ENCODE measurements at places on chromosomes 11 and 22.
A peak's percentile ranks its signal among the peaks of the same experiment; 100 is the strongest.

- no peaks in the 10 kb centered on the region for H3K36me3 ChIP-seq
- H3K4me1 ChIP-seq: peaks cover 10% of the 10 kb centered on the region
- no peak overlapping the region for H3K4me3 ChIP-seq
- DNase-seq: no peak
Measured at GRCh38 chr22:44357296-44357965, 44.7 kb upstream of the SHISAL1 start.

GRCh38 chr11:64304032-64304315 lies 1.4 kb upstream of the ESRRA start:
- H3K4me3 ChIP-seq: peak overlapping the region; percentile 84
- peaks cover 22% of the 10 kb centered on the region for H3K4me1 ChIP-seq
- H3K36me3 ChIP-seq: peaks cover 2% of the 10 kb centered on the region
- no peak overlapping the region for H3K27ac ChIP-seq
- H3K27me3 ChIP-seq: peaks cover 34% of the 10 kb centered on the region

GRCh38 chr11:112267188-112267591 lies 6.5 kb upstream of the PLET1 start:
- H3K27ac ChIP-seq: no peak overlapping the region
- H3K4me3 ChIP-seq: no peak overlapping the region
- H3K36me3 ChIP-seq: no peaks in the 10 kb centered on the region

DNA sequence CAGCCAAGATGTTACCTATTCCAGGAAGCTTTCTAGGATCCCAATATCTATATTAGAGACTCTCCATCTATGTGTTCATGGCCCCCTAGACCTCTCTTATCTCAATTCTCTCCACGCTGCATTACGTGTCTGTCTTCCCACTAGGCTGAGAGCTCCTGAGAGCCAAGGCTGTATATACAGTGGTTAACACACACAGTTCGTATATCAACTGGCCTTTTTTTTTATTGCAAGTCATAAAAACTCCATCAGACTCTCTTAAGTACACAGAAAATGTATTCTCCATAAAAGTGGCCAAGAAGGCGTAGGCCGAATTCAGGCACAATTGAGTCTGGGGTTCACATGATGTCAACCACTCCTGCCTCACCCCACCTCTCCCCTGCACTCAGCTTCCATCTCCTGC lies 115.9 kb downstream of the TRIM29 start:
- no peak for DNase-seq
- H3K4me1 ChIP-seq: peaks cover 42% of the 10 kb centered on the region
- H3K36me3 ChIP-seq: no peaks in the 10 kb centered on the region
- no peak overlapping the region for H3K4me3 ChIP-seq
- no peak overlapping the region for H3K27ac ChIP-seq

- no peaks in the 10 kb centered on the region for H3K27me3 ChIP-seq
- no peaks in the 10 kb centered on the region for H3K36me3 ChIP-seq
- DNase-seq: peak; percentile 72
- H3K4me3 ChIP-seq: peak overlapping the region; percentile 90
- H3K4me1 ChIP-seq: peaks cover 7% of the 10 kb centered on the region
Measured at GRCh38 chr22:42856179-42856864, 751 bp downstream of the ARFGAP3 start.
